ENCODE measurements at places on chromosomes 11 and 22.

GRCh38 chr22:39152511-39153219, at the start of gene CBX7:
Gene CBX7 (minus strand): TSS chr22:39152680. CDS start chr22:39152444, 236 bp downstream.
- DNase-seq, result peak; percentile 95

GRCh38 chr11:37320921-37321320, 722.9 kb upstream of the RAG2 start:
- no peak for DNase-seq

DNA sequence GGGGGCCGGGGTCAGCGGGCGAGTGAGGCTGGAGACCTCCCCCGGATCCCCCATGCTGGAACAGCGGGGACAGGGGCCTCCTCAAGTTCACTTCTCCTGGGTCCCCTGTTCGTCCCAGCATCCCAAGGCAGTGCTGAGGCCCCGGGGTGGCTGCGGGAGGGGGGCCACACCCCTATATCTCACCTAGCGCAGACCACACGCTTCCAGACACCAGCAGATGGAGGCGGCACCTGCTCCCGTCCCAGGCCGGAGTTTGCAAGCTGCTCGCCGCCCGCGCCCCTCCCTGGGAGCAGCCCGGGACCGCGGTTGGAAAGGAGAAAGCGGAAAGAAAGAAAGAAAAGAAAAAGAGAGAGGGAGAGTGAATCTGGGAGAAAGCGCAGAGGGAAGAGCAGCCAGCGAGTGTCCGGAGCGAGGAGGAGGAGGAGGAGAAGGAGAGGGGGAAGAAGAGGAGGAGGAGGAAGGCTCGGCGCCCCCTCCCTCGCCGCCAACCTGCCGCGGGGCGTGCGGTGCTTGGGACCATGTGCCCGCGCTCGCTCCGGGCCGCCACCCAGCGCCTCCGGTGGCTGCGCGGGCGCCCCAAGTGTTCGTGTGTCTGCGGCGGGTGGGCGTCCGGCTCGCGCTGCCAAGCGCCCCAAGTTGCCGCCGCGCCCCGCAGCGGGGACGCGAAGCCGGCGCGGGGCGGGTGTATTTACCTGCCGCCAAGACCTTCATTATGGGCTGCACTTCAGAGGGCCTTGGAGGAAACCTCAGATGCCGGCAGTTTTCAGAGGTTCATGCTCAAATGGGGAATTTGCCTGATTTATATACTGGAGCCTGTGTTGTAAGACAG, at the start of gene LIF:
Gene LIF (minus strand): TSS at position 775 of the 829 bp plus-strand sequence. CDS start 64 bp downstream, at position 711.
- peak; percentile 72 for DNase-seq

DNA sequence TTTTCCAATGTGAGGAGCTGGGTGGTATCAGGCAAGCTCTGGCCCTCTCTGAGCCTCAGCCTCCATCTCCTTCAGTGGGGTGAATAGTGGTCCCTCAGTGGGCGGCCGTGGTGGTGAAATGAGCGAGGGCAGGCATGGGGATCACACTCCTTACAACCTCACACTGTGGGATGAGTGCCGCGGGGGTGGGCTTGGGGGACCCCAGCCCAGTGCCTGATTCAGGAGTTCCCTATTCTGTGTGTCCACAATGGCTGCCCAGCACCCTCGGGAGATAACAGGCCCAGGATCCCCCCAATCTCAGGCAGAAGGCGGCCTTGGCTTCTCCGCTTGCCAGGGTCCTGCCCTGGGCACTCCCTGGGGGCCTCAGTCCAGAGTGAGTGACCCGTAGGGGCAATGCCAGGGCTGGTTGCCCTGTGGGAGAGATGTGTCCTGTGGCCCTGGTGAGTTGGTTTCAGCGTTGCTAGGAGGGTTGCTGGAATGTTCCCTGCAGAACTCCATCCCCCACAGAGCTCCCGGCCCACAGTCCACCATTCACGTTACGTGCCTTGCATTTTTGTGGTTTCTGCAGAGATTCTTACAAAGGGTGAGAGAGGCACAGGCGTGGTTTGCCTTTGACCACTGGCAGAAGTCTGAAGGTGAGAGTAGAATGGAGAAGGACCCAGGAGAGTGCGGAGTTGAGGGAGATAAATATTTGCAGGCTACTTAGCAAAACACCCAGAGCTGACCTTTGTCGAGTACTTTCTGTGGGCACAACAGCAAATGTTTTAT, 2.9 kb downstream of the ALDH3B1 start:
- DNase-seq, result no peak

DNA sequence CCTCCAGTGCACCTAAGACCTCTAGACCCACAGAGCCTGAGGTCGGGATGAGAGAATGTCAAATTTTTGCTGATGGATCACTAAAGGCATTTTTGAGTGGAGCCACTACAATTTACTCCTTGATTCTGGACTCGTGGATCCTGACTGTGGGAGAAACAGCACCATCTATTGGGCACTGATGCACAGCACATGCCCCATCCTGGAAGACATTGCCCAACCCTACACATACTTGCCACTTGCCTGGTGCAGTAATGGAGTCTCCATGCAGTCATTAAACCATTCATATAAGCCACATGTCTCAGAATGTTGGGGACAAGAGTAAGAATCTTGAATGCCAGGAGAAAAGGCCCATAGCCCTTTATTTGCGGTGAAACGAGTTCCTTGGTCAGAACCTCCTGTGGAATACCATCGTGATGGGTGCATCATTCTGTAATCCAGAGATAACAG, 103.9 kb downstream of the GGTLC2 start:
- DNase-seq, result peak; percentile 18

- DNase-seq, result no peak
Measured at GRCh38 chr11:91664521-91664920, 560.1 kb upstream of the FAT3 start.

GRCh38 chr11:11322101-11322500, 30.9 kb downstream of the CSNK2A3 start:
- DNase-seq, result no peak

GRCh38 chr11:12876988-12877387, 132.1 kb upstream of the RASSF10 start:
- DNase-seq, result no peak

- no peak for DNase-seq
Measured at GRCh38 chr11:28132548-28132947, 24.4 kb downstream of the METTL15 start.

DNA sequence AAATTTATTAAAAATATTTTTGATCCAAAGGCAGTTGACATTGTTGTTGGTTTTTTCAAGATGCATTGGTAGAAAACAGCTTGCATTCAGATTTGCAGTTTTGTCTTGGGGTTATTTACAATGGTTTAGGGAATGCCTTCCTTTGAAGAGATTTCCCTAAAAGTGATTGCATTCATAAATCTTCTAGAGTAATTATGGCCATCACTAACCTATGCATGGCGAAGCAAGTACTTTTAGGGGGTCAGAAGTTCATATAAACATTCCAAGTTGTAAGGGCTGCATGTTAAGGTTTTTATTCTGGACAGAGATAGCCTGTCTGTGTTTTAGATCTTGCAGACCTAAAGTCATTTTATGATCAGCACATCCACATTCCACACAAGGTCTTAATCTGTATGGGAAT, 53.5 kb downstream of the PPFIBP2 start:
- DNase-seq, result no peak

- no peak for DNase-seq
Measured at GRCh38 chr11:10573556-10573955, 5.1 kb upstream of the LYVE1 start.

DNA sequence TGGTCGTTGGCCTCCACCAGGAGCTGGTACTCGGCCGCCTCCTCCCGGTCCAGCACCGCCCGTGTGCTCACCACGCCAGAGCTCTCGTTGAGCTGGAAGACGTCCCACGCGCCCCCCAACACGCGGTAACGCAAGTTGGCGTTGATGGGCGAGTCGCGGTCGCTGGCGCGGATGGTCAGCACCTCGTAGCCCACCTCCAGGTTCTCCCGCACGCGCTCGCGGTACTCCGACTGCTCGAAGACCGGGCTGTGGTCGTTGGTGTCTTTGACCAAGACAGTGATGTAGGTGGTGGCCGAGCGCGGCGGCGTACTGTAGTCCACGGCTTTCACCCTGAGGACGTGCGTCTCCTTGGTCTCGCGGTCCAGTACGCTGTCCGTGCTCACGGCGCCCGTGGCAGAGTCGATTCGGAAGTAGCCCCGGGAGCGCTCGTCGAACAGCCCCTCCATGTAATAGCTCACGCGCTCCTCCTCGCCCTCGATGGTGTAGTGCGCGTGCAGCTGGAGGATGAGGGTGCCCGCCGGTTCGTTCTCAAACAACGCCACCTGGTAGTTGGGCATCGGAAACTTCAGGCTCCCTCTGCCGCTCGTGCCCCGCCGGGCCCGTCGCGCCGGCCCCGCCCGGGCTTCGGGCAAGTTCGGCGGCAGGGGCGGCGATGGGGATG, 1.4 kb downstream of the CELSR1 start:
- no peak for DNase-seq

DNA sequence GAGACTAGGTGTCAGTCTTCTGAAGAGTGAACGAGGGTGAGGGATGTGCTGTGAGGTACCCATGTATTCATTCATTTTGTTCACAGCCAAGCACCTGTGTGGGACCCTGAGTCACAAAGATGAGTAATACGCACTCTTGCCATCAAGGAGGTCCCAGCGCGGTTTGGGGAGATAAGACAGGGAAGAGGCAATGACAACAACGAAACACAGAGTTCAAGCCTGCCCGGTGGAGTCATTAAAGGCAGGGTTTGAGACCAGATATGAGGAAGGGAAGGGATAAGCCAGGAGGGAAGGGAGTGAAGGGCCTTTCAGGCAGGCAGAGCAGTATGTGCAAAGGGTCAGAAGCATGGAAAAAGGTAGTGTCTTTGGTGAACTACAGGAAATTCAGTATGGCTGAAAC, 4.6 kb downstream of the DCHS1 start:
- DNase-seq, result no peak

GRCh38 chr22:46674367-46674781, 54.2 kb downstream of the GRAMD4 start:
- peak; percentile 91 for DNase-seq

DNA sequence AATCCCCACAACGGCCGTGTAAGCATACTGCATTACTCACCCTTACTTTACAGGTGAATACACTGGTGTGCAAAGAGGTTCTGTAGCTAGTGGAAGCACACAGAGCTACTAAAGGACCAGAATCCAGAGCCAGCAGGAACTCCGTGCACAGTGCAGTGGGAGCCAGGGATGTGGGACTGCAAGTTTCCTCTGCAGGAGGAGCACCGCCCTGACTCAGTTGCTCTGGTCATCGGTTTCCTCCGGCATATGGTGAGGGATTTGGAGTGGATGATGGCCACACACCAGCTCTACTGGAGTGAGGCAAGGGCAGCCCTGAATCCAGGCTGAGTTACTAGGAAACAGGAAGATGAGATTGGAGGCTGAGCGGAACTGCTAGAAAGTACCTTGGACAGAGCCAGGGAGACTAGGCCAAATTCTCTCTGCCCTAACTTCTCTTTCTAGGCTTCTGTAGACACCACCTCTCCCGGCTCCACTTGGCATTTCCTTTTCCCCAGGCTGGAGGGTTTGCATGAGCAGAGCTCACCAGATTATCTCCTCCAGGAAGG, 18.2 kb upstream of the C22orf42 start:
- no peak for DNase-seq

- DNase-seq, result no peak
Measured at GRCh38 chr11:8987446-8987845, 16.4 kb downstream of the NRIP3 start.

GRCh38 chr11:84140386-84141169, 854.4 kb upstream of the CCDC90B start:
- DNase-seq, result no peak

DNA sequence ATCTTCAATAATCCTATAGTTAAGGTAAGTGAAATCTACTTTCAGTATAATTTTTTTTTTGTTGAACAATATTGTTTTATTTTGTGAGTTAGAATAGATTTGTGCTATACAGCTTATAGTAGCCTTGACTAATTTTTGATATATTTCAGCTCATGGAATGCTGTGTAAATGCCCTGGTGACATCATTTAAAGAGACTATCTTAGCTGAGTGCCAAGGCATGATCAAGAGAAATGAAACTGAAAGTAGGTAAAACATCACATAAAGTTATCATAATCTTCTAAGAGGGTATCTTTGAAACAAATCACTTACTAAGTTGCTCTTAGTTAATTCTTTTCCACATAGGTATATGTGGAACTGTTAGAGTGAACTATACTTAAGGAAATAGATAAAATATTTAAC, 51.4 kb upstream of the ACAT1 start:
- DNase-seq, result no peak

GRCh38 chr11:126282361-126282735, 545 bp upstream of the TIRAP start:
- DNase-seq, result peak; percentile 41

DNA sequence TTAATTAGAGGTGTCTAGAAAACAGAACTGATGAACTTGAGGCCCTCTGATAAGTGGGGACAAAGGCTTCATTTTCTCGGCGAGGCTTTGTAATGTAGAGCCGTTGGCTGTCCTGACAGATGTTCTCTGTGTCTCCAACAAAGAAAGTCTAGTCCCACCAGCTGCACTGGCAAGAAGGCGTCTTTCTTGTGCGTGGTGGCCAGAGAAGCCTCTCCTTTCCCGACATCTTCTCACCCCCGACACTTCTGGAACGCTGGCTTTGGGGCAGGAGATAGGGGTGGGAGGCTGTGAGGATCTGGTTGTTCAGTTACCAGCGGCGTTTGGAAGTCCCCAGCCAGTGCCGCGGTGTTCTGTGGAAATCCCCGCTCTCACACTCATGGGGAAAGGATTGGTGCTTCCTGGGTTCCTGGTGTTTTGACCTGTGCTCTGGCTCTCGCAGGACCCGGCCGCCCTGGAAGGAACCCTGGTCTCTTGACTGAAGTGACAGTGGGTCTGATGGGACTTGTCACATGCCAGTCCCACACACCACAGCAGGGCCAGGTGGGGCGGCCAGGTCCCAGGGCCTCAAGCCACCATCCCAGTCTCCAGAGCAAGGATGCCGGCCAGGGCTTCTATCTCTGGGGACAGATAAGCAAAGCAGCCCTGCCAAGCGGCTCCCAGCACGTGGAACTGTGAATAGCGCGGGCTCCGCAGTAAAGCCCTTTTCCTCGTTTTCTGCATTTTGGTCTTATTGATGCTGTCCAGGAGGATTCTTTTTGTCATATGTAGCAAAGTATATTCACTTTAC, 23.2 kb downstream of the FADS2 start:
- no peak for DNase-seq

GRCh38 chr11:56911312-56911711, 77.4 kb upstream of the OR5AK2 start:
- no peak for DNase-seq

- DNase-seq, result no peak
Measured at GRCh38 chr11:71355281-71355680, 92.9 kb downstream of the DHCR7 start.

DNA sequence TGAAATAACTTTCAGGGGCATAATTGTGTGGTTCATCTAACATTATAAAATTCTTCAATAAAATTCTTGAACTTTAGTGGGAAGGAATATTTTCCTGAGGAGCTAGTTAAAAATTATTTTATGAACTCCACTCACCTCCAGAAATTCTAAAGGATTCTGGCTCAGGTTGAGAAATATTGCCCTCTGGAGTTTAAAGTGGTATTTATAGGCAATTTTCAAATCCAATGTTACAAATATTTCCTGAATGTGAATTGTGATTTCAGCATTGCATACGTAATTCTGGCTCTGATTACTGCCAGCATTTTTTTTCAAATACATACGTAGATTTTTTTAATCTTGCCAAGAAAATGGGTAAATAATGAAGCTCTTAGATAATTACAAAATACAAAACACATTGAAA, 598.2 kb upstream of the ANO3 start:
- no peak for DNase-seq
